CD4-positive, alpha-beta T cell (primary cell): ENCODE measurements at places on chromosomes 1 and 21. TPM values are rescaled to one million over a fixed set of nuclear protein-coding genes. Genes with fewer than 3 reads are reported as not detected.

AMY1A gene
- total RNA-seq = not detected

ECE1 gene
- 63.6 TPM for total RNA-seq

BCL2L15 gene
- 1.5 TPM for total RNA-seq

VTCN1 gene
- not detected for total RNA-seq
